ENCODE measurements at places on chromosomes 7 and 10.

GRCh38 chr7:18049262-18049661, 21.6 kb upstream of the PRPS1L1 start:
- DNase-seq, result no peak

- no peak for DNase-seq
These were observed 19.1 kb upstream of the VOPP1 start for GRCh38 chr7:55591282-55591931.

GRCh38 chr7:28311670-28312069, 100.6 kb upstream of the CREB5 start:
- DNase-seq, result no peak

DNA sequence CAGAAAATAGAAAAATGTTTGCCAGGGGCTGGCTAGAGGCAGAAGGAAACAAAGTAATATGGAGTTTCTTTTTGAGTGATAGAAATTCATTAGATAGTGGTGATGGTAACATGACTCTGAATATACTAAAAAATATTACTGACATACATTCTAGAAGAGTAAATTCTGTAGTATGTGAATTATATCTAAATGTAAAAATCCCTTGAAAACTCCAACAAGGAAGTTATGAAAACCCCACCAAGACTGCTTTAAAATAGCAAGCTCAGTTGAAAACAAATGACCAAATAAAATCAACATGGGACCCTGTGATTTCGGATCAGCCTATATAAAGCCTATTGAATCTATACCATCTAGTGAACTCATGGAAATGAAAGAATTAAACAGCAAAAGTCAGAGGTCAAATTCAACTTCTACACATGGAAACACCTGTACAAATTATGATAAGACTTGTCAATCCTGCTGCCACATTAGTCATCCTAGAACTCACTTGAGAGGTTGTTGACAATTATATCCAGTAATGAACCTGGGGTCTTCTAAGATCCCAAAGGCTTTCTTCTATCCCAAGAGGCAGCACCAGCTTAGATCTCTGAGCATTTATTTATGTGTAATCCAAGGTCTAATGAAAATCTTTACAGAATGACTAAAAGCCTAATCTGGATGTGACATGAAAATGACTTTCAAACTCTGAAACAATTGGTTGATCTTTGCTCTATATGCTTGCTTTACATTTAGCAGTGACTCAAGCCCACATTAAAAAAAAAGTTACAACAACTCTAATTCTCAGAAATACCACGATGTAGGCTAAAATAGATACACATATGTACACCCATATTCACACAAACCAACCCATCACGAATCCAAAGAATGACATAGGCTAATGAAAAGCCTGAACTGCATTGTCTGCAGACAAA, 59.3 kb downstream of the OSBPL3 start:
- DNase-seq, result no peak

- no peak for DNase-seq
These were observed 11.8 kb downstream of the UROS start for GRCh38 chr10:125811251-125811650.

GRCh38 chr10:51832652-51833383, 133.4 kb upstream of the CSTF2T start:
- peak; percentile 37 for DNase-seq

DNA sequence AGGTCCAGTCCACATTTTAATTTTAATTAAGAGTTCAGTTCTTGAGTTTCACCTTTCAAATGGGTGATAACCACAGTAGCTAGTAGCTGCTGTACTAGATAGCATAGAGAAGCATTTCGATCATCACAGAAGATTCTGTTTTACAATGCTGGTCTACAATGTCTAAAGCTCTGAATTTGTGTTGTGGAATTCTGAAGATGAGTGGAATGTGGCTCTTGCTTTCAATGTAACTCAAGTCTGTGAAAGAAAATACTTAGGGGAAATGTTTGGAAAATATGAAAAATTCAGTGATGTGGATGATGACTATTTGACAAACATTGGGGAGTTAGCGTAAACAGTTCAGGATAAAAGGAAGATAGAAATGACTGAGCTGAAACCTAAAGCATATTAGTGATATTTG, 139.4 kb downstream of the GNAT3 start:
- DNase-seq, result no peak

GRCh38 chr7:85823396-85824080, 636.7 kb upstream of the SEMA3D start:
- DNase-seq, result no peak

DNA sequence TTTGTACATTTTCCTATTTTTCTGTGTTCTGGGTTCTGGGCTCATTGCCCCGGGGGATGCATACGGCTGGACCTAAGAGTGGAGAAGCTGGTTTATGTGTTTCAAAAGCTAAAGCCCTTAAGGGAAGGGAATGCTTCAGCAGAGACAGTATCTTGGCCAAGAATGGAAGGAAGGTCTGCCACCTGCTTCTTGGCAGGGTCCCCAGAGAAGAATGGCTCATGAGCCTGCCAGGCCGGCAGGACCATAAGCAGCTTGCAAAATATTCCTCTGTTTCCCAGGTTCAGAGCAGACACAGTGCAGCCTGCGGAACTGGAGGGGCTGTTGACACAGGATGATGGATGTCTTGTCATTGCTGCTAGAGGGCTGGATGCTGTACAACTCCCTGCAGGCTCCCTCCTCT, 7.8 kb upstream of the ABHD11 start:
- no peak for DNase-seq

DNA sequence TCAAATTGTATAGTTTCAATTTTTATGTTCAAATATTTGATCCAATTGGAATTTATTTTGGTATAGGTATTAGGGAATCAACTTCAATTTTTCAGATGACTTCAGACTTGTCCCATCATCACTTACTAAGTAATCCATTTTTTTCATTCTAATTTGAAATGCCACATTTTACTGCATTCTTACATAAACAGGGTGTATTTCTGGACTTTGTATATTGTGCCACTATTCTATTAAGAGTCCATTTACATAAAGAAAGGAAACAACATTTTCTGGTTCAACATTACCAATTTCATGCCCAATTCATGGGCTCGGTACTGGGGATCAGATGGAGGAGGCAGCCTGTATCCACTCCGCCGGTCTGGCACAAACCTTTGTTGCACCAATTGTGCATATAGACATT, 15.8 kb downstream of the ECD start:
- no peak for DNase-seq

DNA sequence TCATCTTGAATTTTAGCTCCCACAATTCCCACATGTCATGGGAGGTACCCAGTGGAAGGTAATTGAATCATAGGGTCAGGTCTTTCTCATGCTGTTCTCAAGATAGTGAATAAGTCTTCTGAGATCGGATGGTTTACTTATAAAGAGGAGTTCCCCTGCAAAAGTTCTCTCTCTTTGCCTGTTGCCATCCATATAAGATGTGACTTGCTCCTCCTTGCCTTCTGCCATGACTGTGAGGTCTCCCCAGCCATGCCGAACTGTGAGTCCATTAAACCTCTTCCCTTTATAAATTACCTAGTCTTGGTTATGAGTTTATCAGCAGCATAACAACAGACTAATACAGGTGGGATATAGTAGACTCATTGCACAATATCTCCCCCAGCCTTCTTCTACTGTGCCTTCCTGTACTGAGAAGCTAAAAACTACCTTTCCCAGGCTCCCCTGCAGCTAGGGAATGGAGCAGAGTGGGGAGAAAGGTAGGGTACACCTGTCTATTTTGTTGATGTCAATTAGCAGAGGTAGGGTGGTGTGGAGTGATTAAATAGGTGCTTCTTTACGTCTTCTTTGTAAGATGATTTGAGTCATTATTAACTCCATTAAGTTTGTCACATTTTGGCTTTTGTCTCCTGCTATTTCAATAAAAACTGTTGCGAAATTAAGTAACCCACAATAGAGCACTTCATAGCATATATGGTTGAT, 48.2 kb upstream of the EBLN1 start:
- DNase-seq, result no peak

DNA sequence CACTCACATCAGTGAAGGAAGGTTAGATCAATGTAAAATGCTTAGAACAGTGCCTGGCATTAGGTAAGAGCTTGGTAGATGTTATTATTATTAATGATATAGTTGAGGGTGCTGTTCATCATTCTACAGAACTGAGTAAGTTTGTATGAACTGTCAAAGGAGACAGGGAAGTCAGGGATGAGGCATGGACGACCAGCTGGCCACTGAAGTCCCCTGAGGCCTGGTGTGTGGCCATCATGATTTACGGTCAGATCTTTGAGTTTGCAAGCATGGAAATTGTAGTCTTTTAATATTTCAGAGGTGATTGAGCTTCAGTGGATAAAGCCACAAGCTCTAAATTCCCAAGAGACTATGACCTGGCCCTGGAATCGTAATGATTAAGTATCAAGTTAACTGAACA, 6.9 kb downstream of the ARMC3 start:
- DNase-seq, result no peak

- DNase-seq, result no peak
These were observed 119.0 kb upstream of the IMMP2L start for GRCh38 chr7:111681242-111681641.

DNA sequence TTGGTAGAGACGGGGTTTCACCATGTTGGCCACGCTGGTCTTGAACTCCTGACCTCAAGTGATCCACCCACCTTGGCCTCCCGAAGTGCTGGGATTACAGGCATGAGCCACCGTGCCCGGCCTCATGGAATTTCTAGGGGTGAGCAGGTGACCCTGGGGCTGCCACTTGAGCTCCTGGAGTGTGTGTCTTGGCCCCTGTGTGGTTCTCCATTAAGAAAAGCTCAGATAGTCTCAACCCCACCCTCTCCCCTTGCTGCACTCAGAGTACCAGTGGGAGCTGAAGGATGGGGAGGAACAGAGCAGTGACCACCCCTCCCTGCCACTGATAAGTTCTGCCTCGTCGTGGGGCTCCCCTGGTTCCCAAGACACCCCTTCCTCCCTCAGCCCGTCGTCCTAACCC, 45.3 kb downstream of the RCC1L start:
- no peak for DNase-seq

DNA sequence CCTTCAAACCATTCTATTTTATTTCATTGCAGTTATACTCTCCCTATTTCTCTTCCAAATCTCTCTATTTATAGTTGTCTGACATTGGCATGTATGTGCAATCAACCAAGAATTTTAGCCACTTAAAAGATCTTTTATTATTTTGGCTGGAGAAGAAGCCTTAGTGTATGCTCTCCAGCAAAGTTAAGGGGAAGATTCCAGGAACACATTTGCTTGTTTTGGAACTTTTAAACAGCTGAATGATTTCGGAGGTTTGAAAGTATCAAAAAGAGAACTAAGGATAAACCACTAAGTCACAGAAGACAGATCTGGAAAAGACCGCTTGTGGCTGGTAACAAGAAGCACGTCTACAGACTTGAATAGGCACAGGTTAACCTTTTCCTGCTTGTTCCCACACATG, 182.2 kb upstream of the FZD1 start:
- no peak for DNase-seq

- DNase-seq, result no peak
These were observed 32.2 kb downstream of the PLXDC2 start for GRCh38 chr10:19848226-19848985.

GRCh38 chr10:77494327-77494726, 143.3 kb downstream of the KCNMA1 start:
- no peak for DNase-seq

- DNase-seq, result peak; percentile 35
These were observed 46.6 kb downstream of the INSIG1 start for GRCh38 chr7:155344270-155344617.

GRCh38 chr7:132881317-132881716, 200.6 kb downstream of the CHCHD3 start:
- no peak for DNase-seq

GRCh38 chr10:54666192-54666591, 134.8 kb downstream of the PCDH15 start:
- no peak for DNase-seq

DNA sequence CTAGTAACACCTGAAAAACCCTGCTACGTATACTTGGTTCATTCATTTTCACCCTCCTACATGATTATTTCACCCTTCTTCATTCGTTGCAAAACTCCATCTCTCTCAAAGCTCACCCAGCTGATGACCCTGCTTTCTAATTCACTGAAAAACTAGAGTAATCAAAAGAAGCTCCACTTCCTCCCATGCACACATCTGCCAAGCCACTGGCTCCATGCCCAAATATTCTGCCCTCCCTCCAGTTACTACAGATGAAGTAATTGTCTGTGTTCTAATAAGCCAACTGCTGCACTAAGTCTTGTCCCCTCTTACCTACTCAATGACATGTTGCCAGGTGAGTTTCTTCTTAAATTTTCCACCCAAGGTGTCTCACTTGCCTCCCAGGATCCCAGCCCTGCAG, 96.9 kb upstream of the CCDC71L start:
- no peak for DNase-seq

- DNase-seq, result no peak
These were observed 14.7 kb downstream of the LRGUK start for GRCh38 chr7:134141868-134142264.

- no peak for DNase-seq
These were observed 269.0 kb downstream of the DIP2C start for GRCh38 chr10:420154-421121.

DNA sequence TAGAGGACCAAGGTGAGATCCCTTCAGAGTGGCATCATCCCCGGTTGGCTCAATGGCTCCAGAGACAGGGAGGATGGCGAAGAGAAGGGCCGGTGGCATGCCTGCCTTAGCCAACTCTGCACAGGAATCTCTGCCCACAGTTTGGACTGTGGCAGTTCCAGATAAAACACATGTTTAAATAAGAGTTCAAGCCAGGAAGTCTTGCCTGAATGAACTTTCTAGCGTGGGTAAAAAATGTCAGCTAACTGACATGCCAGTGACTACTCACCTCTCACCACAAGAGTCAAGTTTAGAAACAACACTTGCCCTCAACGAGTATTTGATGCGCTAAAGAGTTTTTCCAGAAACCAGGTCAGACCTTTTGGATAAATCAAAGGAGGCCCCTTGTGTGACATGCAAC, 3.0 kb downstream of the NOD1 start:
- no peak for DNase-seq

DNA sequence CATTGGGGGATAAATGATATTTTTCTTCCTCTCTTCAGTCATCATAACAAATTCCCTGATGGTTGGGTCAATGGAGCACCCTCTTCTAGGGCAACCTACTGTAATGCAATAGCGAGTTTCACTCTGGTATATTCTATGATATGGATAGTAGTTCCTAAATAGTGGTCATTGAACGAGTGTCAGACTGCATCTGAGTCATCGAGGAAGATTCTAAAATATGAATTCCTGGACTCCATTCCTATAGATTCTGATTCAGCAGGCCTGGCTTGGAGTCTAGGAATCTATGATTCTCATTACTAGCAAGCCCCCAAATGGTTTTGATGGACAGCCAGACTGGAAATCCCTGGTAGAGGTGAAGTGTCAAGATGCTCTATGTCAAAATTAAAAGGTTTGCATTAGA, 254.5 kb downstream of the BUB3 start:
- DNase-seq, result no peak

GRCh38 chr10:18532881-18533535, 118.4 kb downstream of the NSUN6 start:
- no peak for DNase-seq

Data from activated T-cell treated with anti-CD3 and anti-CD28 coated beads, Interleukin-2, amount 50 U/mL, for 72 hours (primary cell).